ENCODE measurements at places on chromosomes 12 and 14.

DNA sequence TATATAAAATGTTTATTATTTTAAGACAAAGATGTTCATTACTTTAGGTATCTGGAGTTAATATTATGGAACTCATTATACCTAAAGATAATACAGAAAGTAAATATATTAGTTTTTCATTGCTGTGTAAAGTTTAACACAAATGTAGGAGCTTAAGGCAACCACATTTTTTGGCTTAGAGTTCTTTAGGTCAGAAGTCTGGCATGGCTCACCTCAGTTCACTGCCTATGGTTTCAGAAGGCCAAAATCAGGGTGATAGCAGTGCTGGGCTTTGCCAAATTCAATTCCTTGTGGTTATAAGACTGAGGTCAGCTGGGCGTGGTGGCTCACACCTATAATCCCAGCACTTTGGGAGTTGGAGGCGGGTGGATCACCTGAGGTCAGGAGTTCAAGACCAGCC, 35.5 kb upstream of the PRPF39 start:
- DNase-seq: no peak

DNA sequence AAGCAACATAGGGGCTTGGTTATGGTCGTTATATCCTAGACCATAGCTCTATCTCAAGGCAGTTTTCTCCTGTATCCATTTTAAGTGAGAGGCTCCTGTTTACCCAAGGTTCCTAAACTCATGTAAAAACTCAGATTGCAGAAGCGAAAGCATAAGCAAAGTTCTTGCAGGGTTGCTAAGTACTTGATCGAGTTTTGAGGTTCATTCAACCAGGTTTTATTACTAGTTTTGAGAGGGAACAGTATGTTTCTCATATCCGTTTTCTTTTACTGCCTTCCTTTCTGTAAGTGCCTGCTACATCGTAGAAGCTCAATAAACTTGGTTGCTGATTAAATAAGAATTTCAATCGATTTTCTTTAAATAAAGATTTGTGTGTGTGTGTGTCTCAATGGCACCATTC, 5.1 kb downstream of the AKAP3 start:
- no peak for DNase-seq

DNA sequence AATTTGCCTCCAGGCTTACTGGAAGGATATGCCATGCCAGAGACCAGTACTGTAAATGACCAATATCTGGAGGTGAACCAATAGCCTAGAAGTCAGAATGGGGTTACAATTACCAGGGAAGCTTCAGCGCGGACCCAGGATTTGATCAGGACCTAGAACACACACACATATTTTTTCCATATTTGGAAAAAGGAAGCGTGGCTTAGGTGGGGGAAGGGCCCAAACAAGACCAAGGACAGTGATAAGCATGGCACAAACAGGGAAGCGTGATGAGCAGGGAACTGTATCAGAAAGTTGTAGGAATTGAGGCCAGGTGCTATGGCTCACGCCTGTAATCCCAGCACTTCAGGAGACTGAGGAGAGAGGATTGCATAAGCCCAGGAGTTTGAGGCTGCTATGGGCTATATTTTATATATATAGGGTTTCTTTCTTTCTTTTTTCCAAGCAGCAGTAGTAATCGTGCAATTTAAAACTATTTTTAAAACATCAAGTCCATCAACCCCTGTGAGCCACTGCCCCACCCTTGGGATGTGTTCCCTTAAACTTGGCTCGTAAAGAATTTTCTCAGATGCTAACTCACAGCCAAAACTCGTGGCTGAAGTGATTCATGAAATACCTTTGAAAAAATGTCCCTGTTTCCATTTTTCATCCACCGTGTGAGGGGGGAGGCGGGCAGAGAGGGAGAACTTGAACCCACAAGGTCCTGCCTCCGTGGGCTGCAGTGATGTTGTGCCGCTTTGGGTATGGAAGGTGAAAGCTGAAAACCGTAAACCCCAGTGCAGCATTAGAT, 16.7 kb downstream of the HRK start:
- DNase-seq: peak; percentile 79

- DNase-seq: no peak
These were observed 146.7 kb downstream of the TMEM117 start for GRCh38 chr12:43982544-43982943.

GRCh38 chr14:100547633-100548294, 39.5 kb downstream of the BEGAIN start:
- peak; percentile 39 for DNase-seq

GRCh38 chr14:83017296-83017695, 1483.6 kb upstream of the SEL1L start:
- no peak for DNase-seq

DNA sequence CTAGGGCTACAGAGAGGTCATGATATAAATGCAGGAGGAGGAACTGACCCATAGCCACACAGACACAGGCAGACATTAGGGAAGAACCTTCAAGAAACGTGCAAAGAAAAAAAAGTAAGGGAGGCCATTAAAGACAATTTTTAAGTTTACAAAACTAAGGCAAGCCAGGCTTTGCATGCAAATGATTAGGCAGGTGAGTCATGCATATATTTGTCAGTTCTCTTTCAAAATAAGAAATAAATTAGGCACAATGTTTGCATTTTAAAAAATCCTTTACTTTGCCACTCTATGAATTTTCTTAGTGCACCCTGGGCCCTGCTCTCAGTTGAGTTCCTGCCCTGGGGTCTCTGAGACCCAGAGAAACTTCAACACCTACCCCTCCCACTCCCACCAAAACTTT, 75.0 kb downstream of the PRMT8 start:
- DNase-seq: no peak

DNA sequence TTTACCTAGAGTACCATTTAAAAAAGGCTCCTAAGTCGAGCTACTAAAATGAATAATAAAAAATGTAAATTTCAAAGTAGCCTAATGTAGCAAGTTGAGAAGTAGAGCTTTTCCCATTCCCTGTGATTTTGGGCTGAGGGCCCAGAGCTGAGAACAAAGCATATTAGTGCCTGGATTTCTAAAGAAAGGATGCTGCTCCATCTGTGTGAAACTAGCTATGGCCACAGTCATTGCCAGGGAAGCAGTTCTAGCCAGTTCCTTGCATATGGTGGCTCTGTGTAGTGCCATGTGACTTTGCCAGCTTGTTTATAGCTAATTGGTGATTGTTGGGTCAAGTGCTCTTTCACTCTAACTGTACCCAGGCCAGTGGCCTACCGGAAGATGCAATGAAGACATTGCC, 20.4 kb upstream of the FBXO33 start:
- no peak for DNase-seq

- DNase-seq: no peak
These were observed 3.5 kb downstream of the MYF6 start for GRCh38 chr12:80710727-80711449.

GRCh38 chr12:104682790-104683279, 226.1 kb downstream of the CHST11 start:
- DNase-seq: no peak

GRCh38 chr12:117120787-117121186, 21.6 kb upstream of the TESC start:
- DNase-seq: no peak

DNA sequence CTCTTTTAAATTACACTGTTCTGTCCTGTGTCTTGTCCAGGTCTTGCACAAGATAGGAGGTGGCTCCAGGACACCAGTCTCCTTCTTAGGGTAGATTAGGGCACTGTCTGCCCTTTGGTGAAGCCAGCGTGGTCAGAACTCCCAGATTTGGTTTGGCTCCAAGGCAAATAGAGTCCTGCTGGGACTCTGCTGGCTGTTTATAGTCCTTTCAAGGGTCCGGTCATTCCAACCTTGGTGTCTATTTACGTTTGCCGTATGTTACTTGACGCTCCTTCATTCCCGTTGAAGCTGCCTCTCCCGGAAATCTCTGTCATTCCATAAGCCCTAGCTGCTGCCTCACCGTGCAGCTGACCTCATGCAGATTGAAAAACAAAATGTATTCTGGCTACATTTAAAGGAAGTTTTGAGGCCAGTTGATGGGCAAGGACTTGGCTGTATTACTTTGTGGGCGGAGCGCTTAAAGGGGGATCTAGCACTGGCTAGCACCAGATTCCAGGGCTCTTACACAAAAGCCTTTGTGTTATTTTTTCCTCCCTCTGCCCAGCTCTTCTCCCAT, 180.6 kb downstream of the AKAP6 start:
- peak; percentile 26 for DNase-seq

- no peak for DNase-seq
These were observed 138.7 kb downstream of the EGLN3 start for GRCh38 chr14:33812181-33812580.

Measured in foreskin keratinocyte (primary cell).